HEK293T (cell line): ENCODE measurements at places on chromosomes 11 and 22.

DNA sequence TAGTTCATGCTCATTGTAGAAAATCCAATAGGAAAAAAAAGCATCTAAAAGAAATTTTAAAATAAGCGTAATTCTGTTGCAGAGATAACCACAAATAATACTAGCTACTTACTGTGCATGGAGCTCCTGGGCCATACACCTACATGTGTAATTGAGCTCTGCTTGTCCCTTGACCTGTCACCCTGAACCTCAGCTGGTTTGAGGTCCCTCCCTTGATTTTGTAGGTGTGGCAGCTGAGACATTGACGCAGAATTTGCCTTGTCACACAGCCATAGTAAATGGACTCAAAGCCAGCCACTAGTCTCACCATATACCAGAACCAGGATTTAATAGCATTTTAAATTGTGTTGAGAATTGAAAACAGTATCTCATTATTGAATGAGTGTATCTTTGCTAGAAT is 135.3 kb downstream of the MORC2 start:
- no peak for DNase-seq

- DNase-seq = no peak
Observed at GRCh38 chr11:61007956-61008896, 36.7 kb downstream of the CD6 start.

- DNase-seq = peak; percentile 53
Observed at GRCh38 chr11:117045196-117045595, 53.0 kb downstream of the SIK3 start.

DNA sequence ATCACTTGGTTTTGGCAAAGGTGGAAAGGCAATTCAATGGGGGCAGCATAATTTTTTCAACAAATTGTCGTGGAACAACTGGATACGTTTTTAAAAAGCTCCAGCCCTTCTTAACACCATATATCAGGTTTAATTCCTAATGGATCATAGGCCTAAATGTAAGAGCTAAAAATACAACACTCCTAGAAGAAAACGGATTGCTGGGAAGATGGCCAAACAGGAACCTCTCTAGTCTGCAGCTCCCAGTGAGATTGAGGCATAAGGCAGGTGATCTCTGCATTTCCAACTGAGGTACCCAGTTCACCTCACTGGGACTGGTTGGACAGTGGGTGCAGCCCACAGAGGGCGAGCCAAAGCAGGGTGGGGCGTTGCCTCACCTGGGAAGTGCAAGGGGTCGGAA is 32.4 kb upstream of the SCGB1D1 start:
- no peak for DNase-seq

- no peak for DNase-seq
Observed at GRCh38 chr11:18987454-18988231, 48.4 kb upstream of the MRGPRX1 start.

GRCh38 chr11:44767421-44767820 is 40.7 kb downstream of the TSPAN18 start:
- no peak for DNase-seq
